T-helper 2 cell treated with Interferon-gamma antibody and Interleukin-4, amounts not matched to agents 5 μg/mL and 100 μg/mL, for 36 hours (primary cell): ENCODE measurements at places on chromosomes 4 and X.

GRCh38 chr4:168487282-168488035 lies 7.2 kb upstream of the DDX60L start:
- no peak for DNase-seq
- H3K27ac ChIP-seq: no peak overlapping the region
- H3K4me1 ChIP-seq: peaks cover 11% of the 10 kb centered on the region
- H3K36me3 ChIP-seq: no peaks in the 10 kb centered on the region
- H3K27me3 ChIP-seq: peaks cover 17% of the 10 kb centered on the region

DNA sequence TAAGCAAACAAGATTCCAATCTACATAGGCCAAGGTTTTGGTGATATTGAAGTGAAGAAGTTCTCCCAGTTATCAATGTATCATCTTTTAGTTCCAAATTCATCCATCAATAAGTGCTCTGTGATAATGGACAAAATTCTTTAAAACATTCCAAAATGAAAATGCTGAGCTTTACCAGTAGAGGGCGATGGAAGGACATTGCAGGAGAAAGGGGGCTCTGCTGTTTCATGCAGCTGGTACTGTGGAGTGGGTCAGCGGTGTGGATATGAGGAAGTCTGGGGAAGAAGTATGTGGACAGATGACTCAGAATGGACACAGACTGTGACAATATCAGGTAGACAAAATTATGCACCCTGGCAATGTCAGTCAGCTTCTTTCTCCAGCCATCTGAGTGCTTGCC lies 46.6 kb upstream of the HS6ST2 start:
- no peak overlapping the region for H3K27ac ChIP-seq
- DNase-seq: no peak
- H3K4me1 ChIP-seq: no peaks in the 10 kb centered on the region

DNA sequence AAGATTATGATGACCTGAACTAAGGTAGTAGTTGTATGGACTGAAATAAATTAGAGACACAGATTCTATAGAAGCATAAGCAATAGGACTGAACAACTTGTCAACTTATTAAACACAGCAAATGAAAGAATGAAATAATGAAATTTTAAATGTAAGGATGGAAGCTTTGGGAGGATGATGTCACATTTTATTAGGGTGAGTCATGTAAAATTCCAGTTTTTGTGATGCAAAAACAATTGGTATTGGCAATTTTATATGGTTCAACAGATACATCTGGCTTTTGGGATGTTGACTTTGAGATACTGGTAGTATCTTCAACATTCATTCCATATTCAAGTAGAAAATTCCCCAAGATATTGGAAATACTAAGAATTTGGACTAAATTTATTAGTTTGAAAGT lies 72.7 kb upstream of the IL15 start:
- no peak overlapping the region for H3K27ac ChIP-seq
- H3K4me3 ChIP-seq: no peak overlapping the region
- H3K36me3 ChIP-seq: no peaks in the 10 kb centered on the region
- no peaks in the 10 kb centered on the region for H3K27me3 ChIP-seq
- DNase-seq: no peak
- H3K4me1 ChIP-seq: no peaks in the 10 kb centered on the region

GRCh38 chr4:156109943-156110900 lies 156.6 kb upstream of the CTSO start:
- no peak for DNase-seq
- no peak overlapping the region for H3K4me3 ChIP-seq
- no peaks in the 10 kb centered on the region for H3K36me3 ChIP-seq

GRCh38 chrX:42085836-42086235 lies 162.5 kb upstream of the CASK start:
- no peak overlapping the region for H3K27ac ChIP-seq
- no peaks in the 10 kb centered on the region for H3K27me3 ChIP-seq
- no peaks in the 10 kb centered on the region for H3K36me3 ChIP-seq
- no peak overlapping the region for H3K4me3 ChIP-seq
- H3K4me1 ChIP-seq: peaks cover 11% of the 10 kb centered on the region
- no peak for DNase-seq

- H3K4me3 ChIP-seq: no peak overlapping the region
- no peaks in the 10 kb centered on the region for H3K36me3 ChIP-seq
- peaks cover 4% of the 10 kb centered on the region for H3K27me3 ChIP-seq
- no peak overlapping the region for H3K27ac ChIP-seq
- peaks cover 10% of the 10 kb centered on the region for H3K4me1 ChIP-seq
- DNase-seq: no peak
These were observed 5.3 kb upstream of the PAPSS1 start for GRCh38 chr4:107725281-107725859.

- H3K4me3 ChIP-seq: no peak overlapping the region
- no peak for DNase-seq
- H3K27ac ChIP-seq: no peak overlapping the region
These were observed 103.6 kb downstream of the MANBA start for GRCh38 chr4:102657206-102657605.

DNA sequence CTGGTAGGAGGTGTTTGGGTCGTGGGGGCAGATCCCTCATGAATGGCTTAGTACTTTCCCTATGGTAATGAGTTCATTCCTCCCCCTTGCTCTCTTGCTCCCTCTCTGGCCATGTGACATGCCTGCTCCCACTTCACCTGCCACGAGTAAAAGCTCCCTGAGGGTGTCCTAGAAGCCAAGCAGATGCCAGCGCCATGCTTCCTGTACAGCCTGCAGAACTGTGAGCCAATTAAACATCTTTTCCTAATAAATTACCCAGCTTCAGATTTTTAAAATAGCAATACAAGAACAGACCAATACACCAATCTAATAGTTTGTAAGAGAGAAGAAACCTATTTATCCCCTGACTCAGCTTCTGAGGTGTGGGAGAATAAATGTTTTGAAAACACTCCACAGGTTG lies 60.5 kb downstream of the FGFBP1 start:
- H3K4me1 ChIP-seq: no peaks in the 10 kb centered on the region
- H3K36me3 ChIP-seq: no peaks in the 10 kb centered on the region
- peaks cover 6% of the 10 kb centered on the region for H3K27me3 ChIP-seq
- H3K27ac ChIP-seq: no peak overlapping the region
- no peak for DNase-seq
- H3K4me3 ChIP-seq: no peak overlapping the region

GRCh38 chr4:181650033-181650825 lies 593.0 kb upstream of the TENM3 start:
- no peak overlapping the region for H3K4me3 ChIP-seq
- DNase-seq: no peak
- H3K36me3 ChIP-seq: no peaks in the 10 kb centered on the region
- no peaks in the 10 kb centered on the region for H3K27me3 ChIP-seq

- H3K4me3 ChIP-seq: no peak overlapping the region
- DNase-seq: no peak
- no peaks in the 10 kb centered on the region for H3K36me3 ChIP-seq
These were observed 176.9 kb downstream of the DCTD start for GRCh38 chr4:182740256-182740655.
